ENCODE measurements at places on chromosomes 6 and 20.

DNA sequence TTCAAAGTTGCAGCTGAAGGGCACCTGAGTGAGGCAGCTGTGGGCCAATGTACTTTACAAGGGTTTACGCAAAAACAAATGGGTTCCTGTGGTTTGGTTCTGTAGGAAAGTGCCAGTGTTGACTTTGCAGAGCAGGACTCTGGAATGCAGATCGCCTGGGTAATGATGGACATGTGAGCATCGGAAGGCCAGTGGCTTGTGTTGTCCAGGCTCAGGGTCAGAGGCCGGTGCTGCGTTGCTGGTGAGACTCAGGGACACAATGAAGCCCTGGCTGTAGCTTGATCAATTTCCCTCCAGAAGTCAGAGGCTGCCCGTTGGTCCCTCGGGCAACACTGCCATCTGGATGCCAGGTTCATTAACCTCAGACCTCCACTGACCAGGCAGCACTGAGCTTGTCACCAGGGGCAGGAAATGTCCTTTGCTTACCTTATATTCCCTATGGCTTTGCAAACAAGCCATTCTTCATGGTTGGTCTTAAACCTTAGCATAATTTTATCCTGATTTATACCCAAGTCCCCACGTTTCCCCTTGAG, 753.4 kb downstream of the QKI start:
- H3K4me3 ChIP-seq: no peak overlapping the region
- peaks cover 2% of the 10 kb centered on the region for H3K27me3 ChIP-seq
- H3K4me1 ChIP-seq: no peaks in the 10 kb centered on the region
- H3K27ac ChIP-seq: no peak overlapping the region
- DNase-seq: no peak

GRCh38 chr20:63968928-63969760, 586 bp downstream of the ZNF512B start:
- peak overlapping the region; percentile 56 for H3K4me3 ChIP-seq
- no peaks in the 10 kb centered on the region for H3K27me3 ChIP-seq
- H3K27ac ChIP-seq: peak overlapping the region; percentile 56
- H3K36me3 ChIP-seq: peaks cover 23% of the 10 kb centered on the region

DNA sequence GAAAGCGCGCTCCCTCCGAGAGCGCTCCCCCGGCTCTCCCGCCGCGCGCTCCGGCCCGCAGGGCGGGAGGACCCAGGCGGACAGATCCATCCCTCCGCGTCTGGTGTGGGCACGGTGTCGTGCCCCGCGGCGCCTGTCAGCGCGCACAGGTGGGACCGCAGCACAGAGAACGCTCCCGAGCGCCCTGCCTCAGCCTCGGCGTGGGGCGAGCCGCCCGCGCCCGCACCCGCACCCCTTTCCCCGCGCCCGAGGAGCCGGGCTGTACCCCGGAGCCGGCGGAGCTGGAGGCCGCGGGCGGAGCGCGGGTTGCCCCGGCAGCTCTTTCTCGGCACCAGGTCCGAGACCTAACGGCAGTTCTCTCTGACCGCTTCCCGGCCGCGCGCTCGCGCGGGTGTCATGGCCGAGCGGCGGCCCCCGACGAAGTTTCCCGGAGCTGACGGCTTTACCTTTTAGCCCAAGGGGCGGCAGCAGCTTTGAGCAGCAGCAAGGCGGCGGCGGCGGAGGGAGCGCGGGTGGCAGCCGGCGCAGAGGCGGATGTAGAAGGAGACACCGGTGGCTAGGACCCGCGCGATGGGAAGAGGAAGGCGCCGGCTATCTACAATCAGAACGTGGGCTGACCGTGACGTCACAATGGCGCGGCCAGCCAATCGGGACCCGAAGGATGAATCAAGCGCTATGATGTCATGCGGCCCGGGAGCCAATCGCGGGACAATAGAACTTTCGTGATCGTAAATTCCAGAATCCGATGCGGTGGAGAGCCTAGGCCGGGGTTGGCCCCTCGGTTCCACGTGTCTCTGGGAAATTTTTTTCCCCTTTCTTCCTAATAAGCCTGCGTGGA, at the start of gene ELOVL5:
Gene ELOVL5, minus strand, starts transcription at position 580 of the 838 bp plus-strand sequence. CDS start 53,251 bp downstream, outside the sequence.
- H3K4me3 ChIP-seq: peak within 1 kb of the TSS; percentile 91
- peak; percentile 82 for DNase-seq
- H3K4me1 ChIP-seq: peaks cover 29% of the 10 kb centered on the region
- peak within 1 kb of the TSS; percentile 92 for H3K27ac ChIP-seq
- H3K27me3 ChIP-seq: no peaks in the 10 kb centered on the region

GRCh38 chr6:38033442-38033982, 214.0 kb downstream of the ZFAND3 start:
- H3K36me3 ChIP-seq: no peaks in the 10 kb centered on the region
- no peak overlapping the region for H3K4me3 ChIP-seq
- no peak overlapping the region for H3K27ac ChIP-seq
- DNase-seq: no peak
- H3K27me3 ChIP-seq: no peaks in the 10 kb centered on the region

DNA sequence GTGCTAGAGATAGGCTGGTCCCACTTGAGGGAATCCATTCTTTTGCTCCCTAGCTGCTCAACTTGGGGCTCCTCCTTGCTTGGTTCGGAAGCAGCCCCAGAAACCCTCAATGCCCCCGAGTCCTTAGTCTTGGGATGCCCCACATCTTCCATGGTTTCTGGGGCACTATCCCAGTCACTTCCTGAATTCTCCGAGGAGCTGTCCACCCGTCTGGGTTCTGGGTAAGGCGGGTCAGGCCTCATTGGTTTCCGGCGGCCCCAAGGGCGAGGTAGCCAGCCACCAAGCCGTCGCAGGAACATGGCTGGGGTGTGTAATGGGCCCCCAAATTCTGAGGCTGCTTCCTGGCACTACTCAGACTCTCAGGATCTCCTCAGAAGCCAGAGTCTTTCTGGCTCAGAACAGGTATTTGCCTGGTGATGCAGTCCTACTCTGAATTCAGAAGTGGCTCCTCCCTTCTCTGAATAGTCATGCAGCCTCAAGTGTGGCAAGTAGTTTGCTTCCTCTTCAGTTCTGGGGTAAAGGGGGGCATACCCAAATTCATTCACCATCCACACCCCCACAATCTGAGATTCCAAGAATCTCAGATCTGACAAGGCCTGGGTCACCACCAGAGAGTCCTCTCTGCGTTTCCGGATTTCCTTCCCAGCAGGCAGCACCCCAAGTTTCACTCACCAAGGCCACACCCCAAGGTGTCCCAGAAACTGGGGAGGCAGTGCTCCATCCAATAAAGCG, 763 bp downstream of the C6orf47 start:
- DNase-seq: peak; percentile 35
- peak overlapping the region; percentile 71 for H3K27ac ChIP-seq
- peaks cover 48% of the 10 kb centered on the region for H3K36me3 ChIP-seq
- peak overlapping the region; percentile 80 for H3K4me3 ChIP-seq
- H3K27me3 ChIP-seq: no peaks in the 10 kb centered on the region
- H3K4me1 ChIP-seq: peaks cover 67% of the 10 kb centered on the region

GRCh38 chr6:41594326-41594725, 43.9 kb upstream of the MDFI start:
- H3K27me3 ChIP-seq: no peaks in the 10 kb centered on the region
- H3K4me1 ChIP-seq: peaks cover 5% of the 10 kb centered on the region
- no peak overlapping the region for H3K27ac ChIP-seq
- DNase-seq: no peak

- H3K27me3 ChIP-seq: no peaks in the 10 kb centered on the region
- H3K36me3 ChIP-seq: no peaks in the 10 kb centered on the region
- DNase-seq: no peak
- H3K27ac ChIP-seq: no peak overlapping the region
- H3K4me1 ChIP-seq: no peaks in the 10 kb centered on the region
Measured at GRCh38 chr6:54103497-54103896, 7.7 kb upstream of the MLIP start.

GRCh38 chr6:110981202-110981600, 637 bp upstream of the RPF2 start:
- no peaks in the 10 kb centered on the region for H3K27me3 ChIP-seq
- peaks cover 14% of the 10 kb centered on the region for H3K4me1 ChIP-seq
- peak overlapping the region; percentile 99 for H3K4me3 ChIP-seq
- no peak for DNase-seq
- H3K36me3 ChIP-seq: peaks cover 11% of the 10 kb centered on the region

DNA sequence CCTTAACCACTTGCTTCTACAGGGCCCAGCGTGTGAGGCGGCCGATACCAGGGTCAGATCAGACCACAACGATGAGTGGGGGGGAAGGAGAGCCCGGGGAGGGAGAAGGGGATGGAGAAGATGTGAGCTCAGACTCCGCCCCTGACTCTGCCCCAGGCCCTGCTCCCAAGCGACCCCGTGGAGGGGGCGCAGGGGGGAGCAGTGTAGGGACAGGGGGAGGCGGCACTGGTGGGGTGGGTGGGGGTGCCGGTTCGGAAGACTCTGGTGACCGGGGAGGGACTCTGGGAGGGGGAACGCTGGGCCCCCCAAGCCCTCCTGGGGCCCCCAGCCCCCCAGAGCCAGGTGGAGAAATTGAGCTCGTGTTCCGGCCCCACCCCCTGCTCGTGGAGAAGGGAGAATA, 2.8 kb downstream of the RING1 start:
- H3K27me3 ChIP-seq: peaks cover 14% of the 10 kb centered on the region
- peaks cover 41% of the 10 kb centered on the region for H3K4me1 ChIP-seq
- peaks cover 19% of the 10 kb centered on the region for H3K36me3 ChIP-seq
- no peak overlapping the region for H3K27ac ChIP-seq
- no peak overlapping the region for H3K4me3 ChIP-seq
- no peak for DNase-seq

DNA sequence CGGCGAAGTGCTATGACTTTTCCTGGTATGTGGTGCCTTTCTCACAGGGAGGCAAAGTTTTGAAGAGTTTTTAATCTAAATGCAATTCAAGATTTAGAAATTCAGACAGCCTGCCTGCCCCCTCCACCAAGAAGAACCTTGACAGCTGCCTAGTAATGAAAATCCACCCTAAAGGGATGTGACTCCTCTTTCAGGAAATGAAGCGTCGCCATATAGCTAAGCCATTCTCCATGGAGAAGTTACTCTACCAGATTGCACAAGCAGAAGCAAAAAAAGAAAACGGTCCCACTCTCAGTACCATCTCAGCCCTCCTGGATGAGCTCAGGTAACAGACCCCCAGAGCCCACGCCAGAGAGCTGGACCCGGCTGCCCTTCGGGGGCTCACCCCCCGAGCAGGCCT, 150.1 kb downstream of the DTNBP1 start:
- H3K27me3 ChIP-seq: no peaks in the 10 kb centered on the region
- H3K4me1 ChIP-seq: no peaks in the 10 kb centered on the region
- H3K4me3 ChIP-seq: no peak overlapping the region

DNA sequence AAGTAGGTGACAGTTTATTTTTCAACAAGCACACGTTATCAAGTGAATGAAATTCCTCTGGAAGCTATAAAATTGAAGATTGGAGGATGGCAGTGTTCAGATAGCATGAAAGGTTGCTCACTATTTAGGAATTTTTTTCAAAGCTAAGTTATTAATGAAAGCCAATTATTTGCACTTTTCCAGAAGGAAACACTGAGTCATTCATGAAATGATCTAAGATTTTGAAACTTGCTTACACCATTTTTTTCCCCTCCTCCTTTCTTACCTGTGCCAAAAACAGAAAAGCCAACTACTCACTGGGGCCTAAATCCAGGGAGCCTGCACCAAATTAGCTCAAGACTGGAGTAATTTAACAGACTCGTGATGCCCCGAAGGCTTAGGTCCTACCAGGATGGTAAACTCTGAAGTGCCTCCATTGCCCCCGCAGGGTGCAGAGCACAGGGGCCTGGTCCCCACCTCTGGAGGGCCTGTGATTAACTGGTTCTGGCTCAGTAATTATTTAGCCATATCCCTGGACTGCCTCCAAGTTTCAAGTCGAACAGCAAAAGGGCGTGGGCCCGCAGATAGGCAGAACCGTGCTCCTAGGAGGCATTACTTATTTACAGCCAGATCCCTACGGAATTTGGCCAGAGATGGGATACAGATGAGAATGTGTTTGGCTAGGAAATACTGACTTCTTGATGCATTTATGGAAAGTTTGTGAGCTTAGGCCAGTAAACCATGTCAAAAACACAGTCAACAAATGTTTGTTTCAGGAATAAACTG, 28.0 kb upstream of the ZNF217 start:
- H3K27me3 ChIP-seq: no peaks in the 10 kb centered on the region
- H3K27ac ChIP-seq: peak overlapping the region; percentile 81
- H3K36me3 ChIP-seq: no peaks in the 10 kb centered on the region
- peaks cover 34% of the 10 kb centered on the region for H3K4me1 ChIP-seq

- no peak overlapping the region for H3K27ac ChIP-seq
- no peaks in the 10 kb centered on the region for H3K27me3 ChIP-seq
- DNase-seq: no peak
- H3K4me1 ChIP-seq: no peaks in the 10 kb centered on the region
Measured at GRCh38 chr20:20417876-20418676, 50.2 kb downstream of the INSM1 start.

GRCh38 chr6:26592649-26593048, 4.1 kb upstream of the ABT1 start:
- no peak overlapping the region for H3K4me3 ChIP-seq
- no peak overlapping the region for H3K27ac ChIP-seq
- H3K27me3 ChIP-seq: peaks cover 32% of the 10 kb centered on the region
- H3K36me3 ChIP-seq: no peaks in the 10 kb centered on the region
- peaks cover 21% of the 10 kb centered on the region for H3K4me1 ChIP-seq

- peak overlapping the region; percentile 74 for H3K27ac ChIP-seq
- peaks cover 31% of the 10 kb centered on the region for H3K36me3 ChIP-seq
- H3K4me1 ChIP-seq: peaks cover 90% of the 10 kb centered on the region
- H3K4me3 ChIP-seq: no peak overlapping the region
- no peaks in the 10 kb centered on the region for H3K27me3 ChIP-seq
Measured at GRCh38 chr20:32528905-32529670, 56.0 kb downstream of the NOL4L start.

GRCh38 chr6:46565531-46565930, 74.3 kb upstream of the RCAN2 start:
- H3K27me3 ChIP-seq: no peaks in the 10 kb centered on the region
- DNase-seq: no peak
- no peaks in the 10 kb centered on the region for H3K4me1 ChIP-seq
- H3K4me3 ChIP-seq: no peak overlapping the region
- no peaks in the 10 kb centered on the region for H3K36me3 ChIP-seq

- H3K27me3 ChIP-seq: no peaks in the 10 kb centered on the region
- H3K4me1 ChIP-seq: no peaks in the 10 kb centered on the region
- no peaks in the 10 kb centered on the region for H3K36me3 ChIP-seq
- DNase-seq: no peak
Measured at GRCh38 chr6:110731196-110731595, 84.1 kb downstream of the CDK19 start.

DNA sequence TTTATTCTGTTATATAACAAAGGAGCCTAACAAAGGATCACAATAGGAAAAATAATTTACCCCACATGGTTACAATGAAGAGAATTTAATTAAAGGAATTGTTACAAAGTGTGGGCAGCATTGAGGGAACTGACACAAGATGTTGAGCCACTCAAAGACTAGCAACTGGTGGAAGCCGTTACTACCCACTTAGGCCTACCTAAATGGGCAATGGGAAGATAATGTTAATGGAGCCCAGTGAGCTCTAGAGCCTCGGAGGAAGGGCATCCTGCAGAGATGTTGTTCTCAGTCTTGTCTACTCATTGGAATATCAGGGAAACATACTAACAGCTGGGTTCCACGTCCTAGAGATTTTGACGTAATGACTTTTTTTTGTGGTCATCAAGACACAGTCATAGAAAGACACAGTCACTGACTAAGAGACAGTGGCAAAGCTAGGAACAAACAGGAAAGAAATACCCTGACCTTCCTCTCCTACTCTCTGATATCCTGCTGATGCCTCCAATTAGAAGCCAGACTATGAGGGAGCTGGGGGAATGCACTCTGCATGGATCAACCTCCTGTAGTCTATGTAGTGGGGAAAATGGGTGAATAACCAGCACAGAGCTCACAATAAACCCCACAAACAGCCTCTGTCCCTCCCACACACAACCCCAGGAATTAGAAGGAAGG, 523.8 kb upstream of the FLRT3 start:
- no peaks in the 10 kb centered on the region for H3K36me3 ChIP-seq
- H3K27me3 ChIP-seq: no peaks in the 10 kb centered on the region
- no peak overlapping the region for H3K4me3 ChIP-seq
- H3K27ac ChIP-seq: no peak overlapping the region
- H3K4me1 ChIP-seq: no peaks in the 10 kb centered on the region

- peaks cover 25% of the 10 kb centered on the region for H3K36me3 ChIP-seq
- H3K4me1 ChIP-seq: peaks cover 1% of the 10 kb centered on the region
- no peak overlapping the region for H3K4me3 ChIP-seq
- no peak for DNase-seq
Measured at GRCh38 chr6:132789396-132789776, 9.1 kb downstream of the SLC18B1 start.

Data from CD4-positive, alpha-beta T cell (primary cell).